ENCODE measurements at places on chromosomes 2 and 18.

- no peak for DNase-seq
These were observed 395.2 kb downstream of the CMPK2 start for GRCh38 chr2:6470518-6470917.

DNA sequence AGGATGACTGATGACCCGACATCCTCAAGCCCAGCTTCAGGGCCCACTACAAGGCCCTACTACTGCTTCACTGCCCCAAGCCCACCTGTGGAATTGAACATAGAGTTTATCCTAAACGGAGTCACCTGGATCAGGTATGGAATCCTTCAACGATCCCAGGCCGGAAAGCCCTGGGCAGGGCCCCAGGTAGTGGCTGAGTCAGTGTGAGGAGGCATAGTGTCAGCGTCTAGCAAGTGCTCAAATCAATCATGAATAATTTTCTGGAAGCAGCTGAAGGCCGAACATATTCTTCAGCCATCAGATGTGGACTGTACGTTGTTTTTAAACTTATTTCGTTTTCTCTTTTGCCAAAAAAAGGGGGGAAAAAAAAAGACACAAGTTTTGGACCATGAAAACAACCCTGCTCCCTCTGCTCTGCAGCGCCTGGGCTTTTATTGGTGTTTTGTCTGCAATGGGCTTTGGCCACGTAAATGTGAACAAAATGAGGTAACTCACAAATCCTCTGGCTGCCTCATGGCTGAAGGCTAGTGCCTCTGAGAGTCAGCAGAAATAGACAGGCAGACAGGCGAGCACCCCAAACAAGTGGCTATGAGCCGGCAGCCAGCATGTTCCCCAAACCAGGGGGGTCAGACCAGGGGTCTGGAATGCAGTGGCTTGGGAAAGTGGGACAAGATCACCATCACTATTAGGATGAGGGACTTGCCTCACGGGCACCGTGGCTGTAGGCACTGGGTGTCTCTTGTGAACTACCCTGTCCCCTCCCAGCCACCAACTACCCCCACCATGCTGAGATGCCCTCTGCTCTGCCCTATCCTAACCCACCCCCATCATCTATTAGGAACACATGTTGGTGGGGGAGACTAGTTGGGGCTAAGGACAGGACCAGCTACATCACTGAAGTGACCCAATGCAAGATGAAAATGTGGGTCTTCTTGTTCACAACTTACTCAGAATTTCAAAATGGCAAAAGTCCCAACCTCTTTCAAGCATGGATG, 51.4 kb downstream of the TTC32 start:
- DNase-seq: no peak

DNA sequence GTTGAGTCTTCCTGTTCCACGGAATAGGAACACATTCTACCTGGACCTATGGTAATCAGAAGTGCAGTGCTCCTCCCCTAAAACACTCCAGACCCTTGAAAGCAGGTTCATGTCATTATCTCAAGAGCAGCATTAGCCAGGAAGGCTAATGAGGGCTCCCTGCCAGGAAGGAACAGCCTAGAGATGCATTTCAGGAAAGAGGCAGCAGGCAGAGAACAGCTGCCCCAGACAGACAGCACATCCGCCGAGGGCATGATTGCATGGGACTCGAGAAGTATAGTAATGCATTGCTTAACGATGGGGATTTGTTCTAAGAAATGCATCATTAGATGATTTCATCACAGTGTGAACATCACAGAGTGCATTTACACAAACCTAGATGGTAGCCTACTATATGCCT, 171.5 kb downstream of the ALK start:
- no peak for DNase-seq

DNA sequence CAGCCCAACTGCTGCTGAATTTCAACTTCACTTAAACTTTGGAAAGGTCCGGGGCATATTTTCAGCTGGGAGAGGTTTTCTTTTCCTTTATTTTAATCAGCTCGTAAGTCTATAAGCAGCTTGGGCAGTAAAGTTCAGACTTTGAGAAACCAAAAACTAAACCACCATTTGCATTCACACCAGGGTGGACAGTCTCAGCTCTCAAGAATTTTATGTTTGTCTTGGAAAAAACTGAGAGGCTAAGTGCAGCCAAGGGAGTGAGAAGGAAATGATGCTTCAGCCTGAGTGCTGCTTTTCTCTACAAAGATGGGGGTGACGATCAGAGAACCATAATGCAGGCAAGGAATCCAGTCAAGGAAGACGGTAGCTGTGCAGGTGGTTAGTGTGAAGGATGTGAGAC, 30.2 kb downstream of the MCFD2 start:
- DNase-seq: no peak

DNA sequence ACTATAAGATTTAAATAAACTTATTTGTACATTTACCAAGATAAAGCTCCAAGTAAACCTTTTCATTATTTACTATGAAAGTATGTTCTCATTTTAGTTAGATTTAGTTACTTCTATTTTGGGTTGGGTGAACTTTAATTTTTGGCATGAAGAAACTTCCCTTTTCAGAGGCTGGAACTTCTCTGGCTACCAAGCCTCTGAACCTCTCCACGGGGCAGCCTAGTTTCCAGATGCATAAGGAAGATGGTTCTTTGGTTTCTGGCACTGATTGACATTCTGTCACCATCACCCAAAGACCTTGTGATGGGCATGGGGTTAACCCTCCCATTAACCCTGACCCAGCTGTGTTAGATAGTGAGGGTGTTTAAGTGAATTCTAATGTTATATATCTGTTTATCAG, 17.1 kb downstream of the PSD4 start:
- no peak for DNase-seq

DNA sequence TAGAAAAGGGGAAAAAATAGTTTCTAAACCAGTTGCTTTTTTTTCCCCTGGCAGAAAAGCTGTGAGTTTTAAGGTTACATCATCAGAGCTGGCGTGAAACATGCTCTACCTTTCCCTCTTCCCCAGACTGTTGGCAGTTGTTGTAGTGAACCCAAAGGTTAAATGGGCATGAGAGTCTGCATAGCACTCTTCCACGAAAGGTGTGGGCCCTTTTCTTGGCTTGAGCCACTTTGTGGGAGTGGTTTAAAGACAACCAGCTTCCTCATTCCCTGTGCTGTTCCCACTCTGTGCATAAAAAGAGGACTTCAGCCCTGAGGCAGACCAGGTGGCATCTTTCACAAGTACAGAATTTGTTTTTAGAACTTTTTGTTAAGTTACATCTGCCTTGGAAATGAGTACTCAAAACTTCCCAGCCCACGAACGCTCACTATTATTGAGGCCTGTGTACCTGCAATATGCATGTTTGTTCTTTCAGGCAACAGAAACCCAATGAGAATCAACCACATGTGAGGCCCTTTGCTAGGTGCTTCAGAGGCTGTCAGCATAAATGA, 243.8 kb downstream of the BABAM2 start:
- no peak for DNase-seq

DNA sequence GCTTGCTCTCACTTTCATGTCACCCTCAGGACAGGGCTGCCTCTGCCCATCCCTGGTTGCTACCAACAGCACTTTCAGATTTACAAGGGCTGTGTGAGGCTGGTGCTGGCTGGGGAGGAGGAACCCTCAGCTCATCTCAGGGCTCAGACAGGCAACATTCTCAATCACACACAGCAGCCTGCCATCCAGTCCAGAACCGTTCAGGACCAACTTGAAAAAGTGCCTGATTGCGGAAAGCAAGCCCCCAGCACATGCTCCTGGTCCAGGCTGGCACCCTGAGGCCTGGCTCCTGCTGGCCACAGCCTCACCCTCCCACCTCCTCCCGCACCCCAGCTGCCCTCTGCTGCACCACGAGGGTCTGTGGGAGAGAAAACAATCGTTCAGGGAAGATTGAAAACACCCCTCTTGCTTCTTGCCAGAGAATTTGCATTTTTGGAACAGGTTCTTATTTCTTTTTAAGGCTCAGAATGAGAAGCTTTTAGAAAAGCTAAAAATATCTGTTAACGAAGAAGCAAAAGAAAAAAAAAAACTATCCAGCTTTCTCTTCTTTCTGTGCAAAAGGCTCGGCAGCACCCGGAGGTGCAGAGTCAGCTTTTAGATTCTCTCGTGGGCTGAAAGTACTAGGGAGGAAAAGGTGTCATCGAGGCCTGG, 403.8 kb upstream of the ID2 start:
- DNase-seq: no peak

DNA sequence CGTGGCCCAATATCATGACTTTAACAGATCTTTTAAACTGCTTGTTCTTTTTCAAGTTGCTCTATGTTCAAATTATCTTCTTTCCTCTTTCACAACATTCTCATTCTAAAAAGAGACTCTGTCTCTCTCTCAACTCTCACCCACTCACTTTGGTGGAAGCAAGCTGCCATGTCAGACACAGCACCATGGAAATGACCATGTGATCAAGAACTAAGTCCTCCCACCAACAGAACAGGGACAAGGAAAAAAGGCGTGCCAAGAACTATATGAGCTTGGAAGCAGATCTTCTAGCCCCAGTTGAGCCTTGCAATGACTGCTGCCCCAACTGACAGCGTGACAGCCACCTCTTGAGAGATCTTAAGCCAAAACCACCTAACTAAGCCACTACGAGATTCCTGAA, 23.9 kb downstream of the BAZ2B start:
- DNase-seq: no peak

GRCh38 chr18:40159141-40160017, 1795.7 kb upstream of the PIK3C3 start:
- peak; percentile 20 for DNase-seq

GRCh38 chr2:174263997-174264396, 15.7 kb upstream of the OLA1 start:
- no peak for DNase-seq

DNA sequence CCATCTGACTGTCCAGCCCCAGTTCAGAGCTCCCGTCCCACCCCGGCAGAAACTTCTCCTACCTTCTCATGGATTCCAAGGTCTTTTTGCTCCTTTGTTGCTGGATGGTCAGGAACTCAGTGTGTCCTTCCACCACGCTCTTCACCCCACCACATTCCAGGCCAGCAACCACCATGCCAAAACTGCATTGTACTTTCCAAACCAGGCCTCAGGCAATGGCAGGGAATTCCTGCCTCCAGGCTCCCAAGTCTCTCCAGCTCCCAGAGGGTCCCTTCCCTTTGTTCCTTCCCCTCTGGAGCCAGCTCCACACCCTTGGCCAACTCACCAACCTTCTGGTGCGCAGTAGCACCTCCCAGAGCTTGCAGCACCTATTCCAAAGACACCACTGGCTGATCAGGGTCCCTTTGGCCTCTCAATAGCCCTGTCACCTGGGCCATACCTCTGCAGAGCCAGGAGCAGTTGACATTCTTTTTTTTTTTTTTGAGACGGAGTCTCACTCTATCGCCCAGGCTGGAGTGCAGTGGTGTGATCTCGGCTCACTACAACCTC, 8.1 kb downstream of the CHMP1B start:
- no peak for DNase-seq

DNA sequence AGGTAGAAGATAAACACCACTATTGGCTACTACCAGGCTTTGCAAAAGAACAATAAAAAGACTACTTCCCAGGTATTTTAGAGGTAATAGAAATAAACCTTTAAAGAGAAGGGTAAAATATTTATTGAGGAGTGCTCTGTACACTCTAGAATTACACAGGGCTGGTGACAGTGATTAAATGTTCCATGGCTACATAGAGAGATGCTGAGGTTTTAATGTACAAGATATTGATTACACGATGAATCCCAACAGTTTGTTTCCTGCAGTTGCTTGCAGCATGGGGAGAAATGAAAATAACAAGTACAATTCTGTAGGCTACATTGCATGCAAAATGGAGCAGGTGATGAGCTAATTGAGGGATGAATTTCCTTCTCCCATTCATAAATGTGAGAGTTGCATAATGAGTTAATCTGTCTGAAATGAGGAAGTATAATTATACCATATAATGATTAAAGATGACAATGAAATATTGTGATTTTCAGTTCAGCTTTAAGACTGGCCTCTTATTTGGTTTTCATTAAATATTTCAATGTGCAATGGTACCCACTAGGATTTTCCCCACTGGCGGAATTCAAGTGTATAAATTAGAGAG, 266.1 kb downstream of the SOCS6 start:
- DNase-seq: no peak

DNA sequence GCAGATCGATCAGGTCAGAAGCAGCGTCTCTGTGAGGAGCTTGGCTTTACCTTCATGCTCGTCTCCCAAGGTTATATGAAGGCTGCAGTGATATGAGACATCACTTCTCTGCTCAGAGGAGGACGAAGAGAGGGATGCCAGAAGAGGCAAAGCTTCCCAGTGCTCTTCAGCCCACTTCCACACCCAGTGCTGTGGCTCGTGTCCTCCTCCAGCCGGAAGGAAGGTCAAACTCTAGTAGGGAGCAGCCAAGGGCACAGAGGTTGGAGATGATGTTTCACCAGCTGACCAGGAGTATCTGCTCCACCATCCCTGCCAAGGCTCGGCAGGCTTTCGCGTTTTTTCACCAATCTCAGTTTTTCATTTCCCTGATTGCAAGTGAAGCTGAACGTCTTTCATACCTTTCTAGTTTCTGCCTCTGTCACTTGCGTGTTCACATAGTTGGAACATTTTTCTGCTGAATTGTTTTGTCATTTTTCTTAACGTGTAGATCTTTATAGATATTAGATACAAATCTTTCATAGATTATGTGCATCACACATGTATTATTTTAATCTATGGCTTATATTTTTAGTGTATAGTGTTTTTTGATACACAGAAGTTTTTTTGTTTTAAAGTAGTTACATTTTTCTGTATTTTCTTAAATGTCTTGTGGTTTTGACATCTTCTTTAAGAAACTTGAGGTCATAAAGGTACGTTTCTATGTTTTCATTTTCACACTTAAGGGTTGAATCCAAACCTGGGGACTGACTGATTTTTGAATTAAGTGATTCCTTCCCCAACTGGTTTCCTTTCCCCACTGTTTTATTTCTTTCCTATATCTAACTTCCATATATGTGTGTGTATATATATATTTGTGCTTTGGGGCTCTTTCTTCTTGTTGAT, 23.5 kb upstream of the L3MBTL4 start:
- no peak for DNase-seq

- DNase-seq: no peak
These were observed 136.5 kb upstream of the CDH20 start for GRCh38 chr18:61196750-61197149.

- DNase-seq: no peak
These were observed 44.3 kb downstream of the L3MBTL4 start for GRCh38 chr18:6370410-6370809.

DNA sequence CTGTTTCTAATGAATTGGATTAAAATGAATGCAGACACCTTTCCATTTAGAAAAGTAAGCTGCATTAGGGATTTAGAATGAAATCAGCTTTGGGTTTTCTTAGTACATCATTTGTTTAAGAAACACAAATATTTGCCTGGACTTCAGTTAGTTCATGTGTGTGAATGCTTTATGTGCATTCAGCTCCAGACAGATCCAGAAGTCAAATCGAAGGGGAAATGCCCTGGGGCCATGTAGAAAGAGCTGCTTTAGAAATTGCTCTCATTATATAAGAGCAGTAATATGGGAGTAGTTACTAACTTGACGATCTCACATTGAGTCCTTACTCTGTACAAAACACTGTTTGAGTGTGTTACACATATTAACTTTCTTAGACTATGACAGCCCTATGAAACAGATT, 88.0 kb upstream of the TTC39C start:
- no peak for DNase-seq

GRCh38 chr2:197809064-197809463, 4.7 kb downstream of the PLCL1 start:
- no peak for DNase-seq

All from pulmonary artery endothelial cell (primary cell).